ENCODE measurements at places on chromosomes 1 and 21.

- DNase-seq, result peak; percentile 54
These were observed at the start of gene LRRC8D for GRCh38 chr1:89820422-89821321. Gene LRRC8D (plus strand): TSS chr1:89821032. CDS start chr1:89933069, 112,037 bp downstream.

- DNase-seq, result no peak
These were observed 10.8 kb upstream of the LAMC1 start for GRCh38 chr1:183012301-183012994.

DNA sequence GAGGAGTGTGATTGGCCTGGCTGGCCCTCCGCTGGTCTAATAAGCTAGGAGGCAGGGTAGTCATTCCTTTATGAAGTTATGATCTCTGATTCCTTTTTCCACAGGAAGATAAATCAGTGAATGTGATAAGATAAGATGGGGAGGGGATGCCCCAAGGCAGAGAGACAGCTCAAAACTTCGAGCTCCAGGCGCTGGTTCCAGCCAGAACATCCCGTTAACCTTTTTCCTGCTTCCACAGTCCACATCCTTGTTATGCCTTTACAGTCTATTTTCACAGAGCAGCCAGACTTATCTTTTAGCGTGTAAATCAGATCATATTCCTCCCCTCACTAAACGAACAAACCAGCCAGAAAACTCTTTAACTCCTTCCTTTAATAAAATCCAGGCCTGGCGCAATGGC lies 38.5 kb upstream of the BMP8B start:
- DNase-seq, result no peak

DNA sequence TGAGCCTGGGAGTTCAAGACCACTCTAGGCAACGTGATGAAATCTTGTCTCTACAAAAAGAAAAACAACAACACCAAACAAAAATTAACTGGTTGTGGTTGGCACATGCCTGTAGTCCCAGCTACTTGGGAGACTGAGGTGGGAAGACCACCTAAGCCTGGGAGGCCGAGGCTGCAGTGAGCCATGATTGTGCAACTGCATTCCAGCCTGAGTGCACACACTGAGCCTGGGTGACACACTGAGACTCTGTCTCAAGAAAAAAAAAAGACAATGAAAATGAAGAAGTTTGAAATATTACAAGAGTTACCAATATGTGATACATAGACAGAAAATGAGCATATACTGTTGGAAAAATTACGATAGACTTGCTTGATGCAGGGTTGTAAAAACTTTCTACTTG lies 31.9 kb downstream of the PDC start:
- DNase-seq, result no peak

DNA sequence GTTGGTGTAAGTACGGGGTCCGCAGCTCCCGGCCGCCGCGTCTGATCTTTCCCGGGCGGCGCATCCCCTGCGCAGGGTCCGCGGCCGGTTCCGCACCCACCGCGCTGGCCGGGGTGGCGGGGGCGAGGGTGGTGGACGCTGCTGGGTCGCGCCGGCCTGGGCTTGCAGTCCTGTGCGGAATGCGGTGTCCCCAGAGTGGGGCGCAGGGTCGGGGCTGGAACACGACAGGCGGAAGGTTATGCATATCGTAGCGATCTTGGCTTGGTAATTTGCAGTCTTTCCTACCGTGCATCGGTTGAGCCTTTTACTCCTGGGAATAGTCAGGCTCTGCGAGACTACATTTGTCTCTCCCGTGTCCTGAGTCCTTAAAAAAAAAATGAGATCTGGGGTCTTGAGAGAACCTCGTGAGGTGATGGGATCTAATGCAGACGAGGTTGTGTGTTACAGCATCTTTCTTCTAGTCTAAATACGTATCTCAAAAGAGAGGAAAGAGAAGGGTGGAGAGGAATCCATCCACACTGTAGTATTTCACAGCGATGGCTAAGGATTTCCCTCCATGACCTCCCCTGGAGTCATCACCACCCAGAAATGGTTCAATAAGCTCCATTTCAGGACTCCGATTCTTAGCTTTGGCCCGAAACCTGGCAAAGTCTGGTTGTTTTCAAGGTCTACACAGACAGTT lies 572 bp downstream of the ATP1B1 start:
- no peak for DNase-seq

GRCh38 chr1:191970116-191970515 lies 188.1 kb upstream of the RGS18 start:
- DNase-seq, result no peak

GRCh38 chr1:224223819-224224714 lies 41.0 kb downstream of the DEGS1 start:
- DNase-seq, result no peak

DNA sequence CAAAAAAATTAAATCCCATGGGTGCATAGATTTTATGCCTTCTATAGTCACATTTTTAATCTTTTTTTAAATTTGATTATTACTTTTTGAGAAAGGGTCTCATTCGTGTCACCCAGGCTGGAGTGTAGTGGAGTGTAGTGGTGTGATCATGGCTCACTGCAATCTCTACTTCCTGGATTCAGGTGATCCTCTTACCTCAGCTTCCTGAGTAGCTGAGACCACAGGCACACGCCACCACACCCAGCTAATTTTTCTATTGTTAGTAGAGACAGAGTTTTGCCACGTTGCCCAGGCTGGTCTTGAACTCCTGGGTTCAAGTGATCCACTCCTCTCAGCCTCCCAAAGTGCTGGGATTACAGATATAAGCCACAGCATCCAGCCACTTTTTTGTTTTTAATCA lies 10.4 kb downstream of the CBR3 start:
- no peak for DNase-seq

DNA sequence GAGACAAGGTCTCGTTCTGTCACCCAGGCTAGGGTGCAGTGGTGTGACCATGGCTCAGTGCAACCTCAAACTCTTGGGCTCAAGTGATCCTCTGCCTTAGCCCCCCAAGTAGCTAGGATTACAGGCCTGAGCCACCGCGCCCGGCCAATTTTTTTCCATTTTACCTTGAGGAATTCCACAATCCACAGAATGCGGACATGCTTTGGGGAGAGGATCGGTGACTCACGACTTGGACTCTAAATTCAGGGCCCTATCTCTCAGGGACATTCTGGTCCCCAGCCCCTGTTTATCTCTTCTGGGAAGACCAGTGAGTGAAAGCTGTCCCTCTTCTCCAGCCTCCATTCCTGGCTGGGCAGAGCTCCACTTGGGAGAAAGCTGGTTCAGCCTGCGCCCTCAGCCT lies 5.2 kb downstream of the PADI1 start:
- DNase-seq, result no peak

DNA sequence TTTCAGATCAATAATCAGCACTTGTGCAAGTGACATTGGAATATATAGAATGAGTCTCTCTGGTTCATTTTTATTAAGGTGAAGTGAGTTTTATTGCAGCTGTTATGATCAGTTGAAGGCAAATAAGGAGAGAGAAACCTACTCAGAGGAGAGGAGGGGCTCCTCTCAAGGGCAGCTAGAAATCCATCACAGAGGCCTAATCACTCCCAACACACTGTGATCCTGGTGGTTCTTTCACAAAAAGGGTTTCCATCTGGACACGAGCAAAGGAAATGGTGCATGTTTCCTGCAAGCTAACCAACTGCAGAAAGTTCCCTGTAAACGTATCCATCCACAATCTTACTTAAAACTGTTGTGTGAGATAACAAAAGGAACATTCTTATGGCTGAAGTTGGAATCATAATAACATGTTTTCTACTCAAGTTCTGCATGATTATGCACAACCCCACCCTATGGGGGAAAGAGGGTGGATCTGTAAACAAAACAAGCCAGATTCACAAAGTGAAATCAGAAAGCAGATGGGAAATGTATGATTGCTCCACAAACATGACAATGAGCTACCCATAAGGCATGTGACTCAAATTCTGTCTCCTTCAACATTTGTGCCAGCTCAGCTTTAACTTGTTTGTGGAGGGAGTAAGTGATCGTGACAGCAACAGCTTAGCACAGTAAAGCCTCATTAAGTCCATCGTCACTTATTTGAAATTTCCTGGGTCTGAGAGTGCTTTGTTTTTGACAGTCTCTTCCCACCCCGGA lies 141.2 kb upstream of the ST6GALNAC5 start:
- no peak for DNase-seq

DNA sequence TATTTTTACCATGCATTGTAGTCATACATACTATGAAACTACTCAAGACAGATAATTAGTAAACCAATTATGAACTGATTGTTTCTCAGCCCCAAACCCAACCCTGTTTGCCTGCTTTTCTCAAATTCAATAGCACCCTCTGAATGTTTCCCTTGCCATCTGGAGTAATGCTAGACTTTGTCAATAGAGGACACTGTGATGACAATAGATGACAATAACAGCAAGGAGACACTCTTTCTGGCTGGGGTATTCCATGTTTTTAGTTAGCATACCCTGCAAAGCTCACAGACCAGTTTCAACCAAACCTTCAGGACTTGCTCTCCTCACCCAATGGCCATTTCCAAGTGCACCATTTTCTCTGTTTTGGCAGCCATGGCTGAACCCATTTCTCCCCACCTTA lies 108.5 kb upstream of the LRRC7 start:
- no peak for DNase-seq

DNA sequence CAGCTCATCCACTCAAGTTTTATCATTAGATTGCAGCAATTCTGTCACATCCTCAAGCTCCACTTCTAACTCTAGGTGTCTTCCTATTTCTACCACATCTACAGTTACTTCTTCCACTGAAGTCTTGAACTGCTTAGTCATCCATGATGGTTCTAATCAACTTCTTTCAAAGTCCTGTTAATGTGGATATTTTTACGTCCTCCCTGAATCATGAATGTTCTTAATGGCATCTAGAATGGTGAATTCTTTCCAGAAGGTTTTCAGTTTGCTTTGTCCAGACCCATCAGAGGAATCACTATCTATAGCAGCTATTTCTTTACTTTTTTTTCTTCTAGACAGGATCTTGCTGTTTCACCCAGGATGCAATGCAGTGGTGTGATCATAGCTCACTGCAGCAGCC lies 78.0 kb upstream of the RNPC3 start:
- DNase-seq, result no peak

- no peak for DNase-seq
These were observed 57.7 kb upstream of the F3 start for GRCh38 chr1:94599095-94599813.

GRCh38 chr21:18387994-18388393 lies 15.6 kb downstream of the TMPRSS15 start:
- no peak for DNase-seq

- no peak for DNase-seq
These were observed 16.1 kb upstream of the NTNG1 start for GRCh38 chr1:107124694-107125093.

GRCh38 chr1:63774617-63775417 lies 1.0 kb downstream of the ROR1 start:
- no peak for DNase-seq

GRCh38 chr1:57013522-57013921 lies 47.7 kb upstream of the C8B start:
- DNase-seq, result no peak

GRCh38 chr1:159067699-159068621 lies 8.6 kb downstream of the AIM2 start:
- DNase-seq, result no peak

DNA sequence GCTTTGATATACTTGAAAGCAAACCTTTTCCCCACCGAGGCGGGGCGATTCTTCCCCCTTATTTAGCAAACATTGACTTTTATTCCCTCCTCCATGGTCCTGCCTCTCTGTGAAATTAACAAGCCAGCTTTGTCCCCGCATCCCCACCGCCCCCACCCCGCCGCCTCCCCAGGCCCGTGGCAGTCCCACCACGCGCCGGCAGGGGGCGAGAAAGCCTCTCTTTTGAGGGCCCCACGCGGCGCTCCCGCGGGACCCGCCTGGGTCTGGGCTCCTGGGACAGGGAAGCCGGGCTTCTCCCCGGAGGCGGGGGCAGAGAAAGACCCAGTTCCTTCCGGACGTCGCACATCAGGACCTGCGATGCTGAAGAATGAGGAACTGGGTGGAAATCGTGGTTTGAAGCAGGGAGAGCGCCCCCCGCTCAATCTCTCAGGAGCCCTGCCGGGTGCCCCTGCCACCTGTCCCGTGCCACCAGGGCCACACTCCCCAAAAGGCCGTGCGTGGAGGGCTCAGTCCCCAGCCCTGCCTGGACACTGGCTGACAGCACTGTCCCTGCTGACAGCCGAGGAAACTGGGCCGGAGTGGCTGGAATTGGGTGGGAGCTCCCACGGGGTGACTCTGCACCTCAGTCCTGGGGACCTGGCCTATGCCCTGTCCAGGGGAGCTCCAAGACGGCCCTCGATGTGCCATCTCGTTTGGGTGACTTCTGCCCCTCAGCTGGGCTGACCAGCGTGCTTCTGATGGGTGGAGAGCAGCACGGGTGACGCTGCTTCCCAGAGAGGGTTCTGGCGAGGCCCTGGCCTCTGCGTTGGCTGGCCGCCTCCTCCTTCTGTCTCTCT lies 8.6 kb upstream of the ACTRT2 start:
- DNase-seq, result peak; percentile 42

GRCh38 chr1:212452323-212453155 lies 19.8 kb downstream of the NENF start:
- DNase-seq, result no peak

GRCh38 chr1:115594600-115594999 lies 47.2 kb upstream of the VANGL1 start:
- no peak for DNase-seq

GRCh38 chr1:54564312-54565112 lies 16.5 kb downstream of the ACOT11 start:
- DNase-seq, result no peak

GRCh38 chr1:182674346-182675246 lies 9.8 kb downstream of the RGS8 start:
- DNase-seq, result no peak

DNA sequence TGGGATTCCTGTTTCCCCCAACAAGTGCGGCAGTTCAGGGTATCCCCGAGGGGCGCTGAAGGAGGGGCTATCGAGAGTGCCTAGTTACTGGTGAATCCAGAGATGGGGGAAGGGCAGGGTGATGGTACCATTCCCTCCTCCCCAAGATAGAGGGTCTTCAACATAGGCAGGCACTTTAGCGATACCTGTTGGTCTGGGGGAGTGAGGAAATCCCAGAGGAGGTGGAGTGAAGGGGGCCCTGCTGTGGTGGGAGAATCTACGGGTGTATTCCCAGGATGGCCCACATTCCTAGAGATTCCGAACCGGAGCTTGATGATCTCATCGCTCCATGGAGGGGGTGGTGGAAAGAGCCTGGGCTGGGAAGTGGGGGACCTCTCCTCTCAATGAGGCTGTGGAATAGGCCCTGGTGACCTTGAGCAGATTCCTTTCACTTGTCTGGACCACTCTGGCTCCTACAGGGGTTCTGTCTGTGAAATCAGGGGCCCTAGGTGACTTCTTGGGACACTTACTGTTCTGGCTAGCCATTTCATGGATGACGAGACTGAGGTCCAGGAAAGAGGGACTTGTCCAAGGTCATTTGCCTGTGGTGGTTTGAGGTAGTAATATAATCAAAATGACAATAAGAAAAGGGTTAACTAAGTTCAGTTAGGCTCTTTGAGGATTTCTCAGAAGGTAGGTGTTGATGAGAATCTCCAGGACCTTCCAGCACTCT lies 52.7 kb upstream of the SYNC start:
- no peak for DNase-seq

DNA sequence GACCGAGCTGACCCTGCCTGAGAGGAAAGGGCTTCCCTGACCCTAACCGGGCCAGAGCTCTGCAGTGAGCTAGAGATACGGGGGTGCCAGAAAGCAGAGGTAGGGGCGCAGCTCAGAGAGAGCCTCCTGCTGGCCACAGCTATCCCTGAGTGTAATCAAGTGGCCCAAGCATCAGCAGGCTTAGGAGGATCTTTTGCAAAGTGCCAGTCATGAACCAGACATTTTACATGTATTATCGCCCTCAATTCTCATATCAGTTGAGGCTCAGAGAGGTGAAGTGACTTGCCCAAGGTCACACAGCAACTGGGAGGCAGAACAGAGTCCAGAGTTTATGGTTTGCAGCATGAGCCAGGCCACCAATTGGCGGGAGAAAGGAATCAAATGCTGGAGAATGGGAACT lies 7.0 kb upstream of the ID3 start:
- no peak for DNase-seq

- DNase-seq, result no peak
These were observed 201.7 kb upstream of the BEND5 start for GRCh38 chr1:48978413-48978812.
